ENCODE measurements at places on chromosomes 7 and 10. TPM values are rescaled to one million over a fixed set of nuclear protein-coding genes. Genes with fewer than 3 reads are reported as not detected.
A peak's percentile ranks its signal among the peaks of the same experiment; 100 is the strongest.

C7orf57 gene
- total RNA-seq = 0.21 TPM

HIBADH gene
- total RNA-seq = 12.8 TPM

SFTPA1 gene
- total RNA-seq = not detected

EBLN1 gene
- not detected for total RNA-seq

OR2A7 gene
- total RNA-seq = 4.8 TPM

SORBS1 gene
- total RNA-seq = 0.56 TPM

TMEM26 gene
- not detected for total RNA-seq

SMKR1 gene
- total RNA-seq = 1.7 TPM

CYP2W1 gene
- not detected for total RNA-seq

DNA sequence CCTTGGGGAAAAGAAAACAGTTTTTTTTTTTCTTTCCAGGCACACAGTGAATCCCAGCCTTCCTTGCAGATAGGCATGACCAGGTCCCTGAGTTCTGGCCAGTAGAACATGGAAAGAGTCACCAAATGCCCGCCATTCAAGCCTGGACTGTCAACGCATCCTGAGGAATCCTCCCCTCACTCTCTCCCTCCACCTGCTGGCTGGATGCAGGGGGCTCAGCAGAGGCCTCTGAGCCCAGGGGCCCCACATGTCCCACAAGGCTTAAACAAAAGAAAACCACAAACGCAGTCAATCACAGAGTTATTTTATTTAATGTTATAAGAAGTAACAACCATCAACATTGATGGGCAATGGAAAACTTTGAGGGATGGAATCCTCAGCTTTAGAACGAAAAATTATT is 93.1 kb downstream of the JCAD start:
- H3K27ac ChIP-seq = no peak overlapping the region
- no peak overlapping the region for H3K4me3 ChIP-seq
- DNase-seq = no peak
- H3K4me1 ChIP-seq = no peaks in the 10 kb centered on the region
- no peaks in the 10 kb centered on the region for H3K36me3 ChIP-seq

DNA sequence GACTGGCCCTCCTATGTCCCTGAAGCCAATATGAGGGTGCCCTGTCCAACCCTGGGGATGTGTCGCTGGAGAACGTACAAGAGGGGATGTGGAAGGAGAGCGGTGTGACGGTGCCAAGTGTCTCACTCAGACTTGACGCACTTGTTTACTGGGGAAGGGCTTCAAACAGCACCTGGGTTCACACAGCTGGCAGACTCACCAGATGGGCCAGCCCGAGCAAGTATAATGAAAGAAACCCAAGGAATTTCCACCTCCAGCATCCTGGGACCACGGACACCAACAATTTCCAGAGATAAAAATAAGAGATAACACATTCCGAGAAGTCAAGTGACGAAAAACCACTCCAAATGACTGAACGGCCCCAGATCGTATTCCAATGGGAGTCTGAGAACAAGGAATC is 5.3 kb downstream of the ATP5MF start:
- no peak overlapping the region for H3K4me3 ChIP-seq
- peaks cover 45% of the 10 kb centered on the region for H3K36me3 ChIP-seq
- peaks cover 28% of the 10 kb centered on the region for H3K4me1 ChIP-seq
- no peak for DNase-seq
- H3K27ac ChIP-seq = no peak overlapping the region

DNA sequence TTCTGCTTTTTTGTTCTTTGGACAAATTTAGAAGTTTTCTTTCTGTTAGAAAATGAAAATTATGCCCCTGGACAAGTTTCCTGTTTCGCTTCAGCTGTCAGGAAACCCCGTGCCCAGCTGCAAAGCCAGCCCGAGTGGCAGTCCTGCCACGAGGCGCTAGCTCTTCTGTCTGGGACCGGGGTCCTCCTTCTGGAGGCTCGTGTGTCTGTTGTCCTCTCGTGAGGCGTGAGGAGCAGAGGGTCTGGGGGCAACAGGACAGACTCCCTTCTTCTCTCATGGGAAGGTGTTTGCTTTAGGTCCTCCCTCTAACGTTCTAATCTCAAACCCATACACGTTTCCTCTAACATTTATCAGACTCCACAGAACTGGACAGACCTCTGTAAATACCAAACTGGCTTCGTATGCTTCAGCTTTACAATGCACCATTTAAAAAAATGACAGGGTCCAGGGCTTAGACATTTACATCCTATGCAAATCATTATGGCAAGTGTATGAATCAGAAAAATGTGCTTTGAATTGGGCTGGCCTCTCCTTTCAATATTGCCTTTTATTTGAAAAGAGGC is 184.5 kb upstream of the SHH start:
- peak overlapping the region; percentile 65 for H3K27ac ChIP-seq
- DNase-seq = no peak
- H3K27me3 ChIP-seq = peaks cover 41% of the 10 kb centered on the region
- peak overlapping the region; percentile 42 for H3K4me3 ChIP-seq
- H3K36me3 ChIP-seq = peaks cover 2% of the 10 kb centered on the region
- H3K4me1 ChIP-seq = peaks cover 64% of the 10 kb centered on the region

GRCh38 chr7:85664341-85664740 is 477.5 kb upstream of the SEMA3D start:
- DNase-seq = no peak
- no peaks in the 10 kb centered on the region for H3K36me3 ChIP-seq
- no peaks in the 10 kb centered on the region for H3K4me1 ChIP-seq
- H3K4me3 ChIP-seq = no peak overlapping the region

DNA sequence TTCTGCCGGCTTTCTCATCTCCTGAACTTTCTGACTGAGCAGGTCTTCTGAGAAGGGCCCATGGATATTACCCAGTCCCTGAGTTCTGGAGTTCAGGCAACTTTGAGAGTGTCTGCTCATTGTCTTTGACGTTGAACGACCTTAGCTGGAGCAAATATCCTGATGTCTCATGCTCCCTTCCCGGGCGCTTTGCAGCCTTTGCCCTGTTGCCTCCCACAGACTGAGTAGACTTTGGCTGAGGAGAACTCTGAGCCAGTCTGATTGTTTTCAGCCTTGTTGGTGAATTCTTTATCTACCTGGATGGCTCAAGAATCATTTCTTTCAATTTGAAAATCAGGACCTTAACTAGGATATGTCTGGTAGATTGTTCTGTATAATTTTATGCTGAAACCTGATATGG is 353.7 kb downstream of the GLRX3 start:
- no peaks in the 10 kb centered on the region for H3K4me1 ChIP-seq
- no peaks in the 10 kb centered on the region for H3K27me3 ChIP-seq
- no peak for DNase-seq
- no peak overlapping the region for H3K4me3 ChIP-seq

DNA sequence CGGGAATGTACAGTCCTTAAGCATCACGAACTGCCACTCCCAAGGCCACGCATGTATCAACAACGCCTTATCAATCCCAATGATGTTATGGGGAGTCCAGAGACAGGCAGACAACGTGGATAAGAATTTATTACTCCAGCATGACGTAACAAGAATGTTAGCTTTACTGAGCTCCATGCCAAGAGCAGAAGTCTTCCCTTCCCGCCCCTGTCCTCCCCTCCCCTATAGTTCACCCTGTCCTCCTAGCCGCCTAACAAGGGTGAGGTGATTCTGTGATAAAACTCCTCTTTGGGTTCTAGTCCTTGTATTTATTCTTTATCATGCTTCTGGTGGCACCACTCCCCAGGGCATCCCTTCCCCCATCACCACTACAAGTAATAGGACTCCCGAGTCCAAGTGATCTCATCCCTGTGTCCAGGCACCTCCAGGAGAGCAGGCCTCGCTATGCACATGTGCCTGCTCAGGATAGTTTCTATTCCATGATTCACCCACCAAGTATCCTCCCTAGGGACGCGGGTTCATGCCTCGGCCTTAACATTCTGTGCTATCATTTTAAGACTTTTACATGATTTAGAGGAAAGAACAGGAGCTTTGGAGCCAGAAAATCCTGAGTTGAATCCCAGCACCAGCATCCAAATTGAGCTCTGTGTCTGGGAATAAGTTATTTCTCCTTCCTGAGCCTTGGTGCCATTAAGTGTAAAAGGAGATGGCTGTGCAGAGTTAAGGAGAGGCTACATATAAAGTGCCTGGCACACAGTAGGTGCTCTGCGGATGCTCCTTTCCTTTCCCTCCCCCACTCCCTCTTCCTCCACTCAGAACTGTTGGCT is 15.4 kb downstream of the GSDME start:
- DNase-seq = no peak
- no peaks in the 10 kb centered on the region for H3K36me3 ChIP-seq
- H3K27me3 ChIP-seq = peaks cover 30% of the 10 kb centered on the region
- no peak overlapping the region for H3K4me3 ChIP-seq
- H3K27ac ChIP-seq = no peak overlapping the region

GRCh38 chr10:128300290-128300824 is 174.1 kb upstream of the MKI67 start:
- H3K4me1 ChIP-seq = no peaks in the 10 kb centered on the region
- no peak overlapping the region for H3K27ac ChIP-seq
- no peaks in the 10 kb centered on the region for H3K36me3 ChIP-seq
- no peak for DNase-seq
- no peaks in the 10 kb centered on the region for H3K27me3 ChIP-seq

- no peak for DNase-seq
- H3K36me3 ChIP-seq = no peaks in the 10 kb centered on the region
- H3K4me3 ChIP-seq = no peak overlapping the region
- H3K27ac ChIP-seq = no peak overlapping the region
- peaks cover 12% of the 10 kb centered on the region for H3K27me3 ChIP-seq
Measured at GRCh38 chr10:113241599-113242360, 291.7 kb downstream of the TCF7L2 start.

- H3K36me3 ChIP-seq = no peaks in the 10 kb centered on the region
- H3K27me3 ChIP-seq = no peaks in the 10 kb centered on the region
- H3K4me3 ChIP-seq = no peak overlapping the region
- no peak for DNase-seq
- H3K4me1 ChIP-seq = no peaks in the 10 kb centered on the region
Measured at GRCh38 chr10:49663596-49663995, 15.9 kb upstream of the C10orf53 start.

- H3K4me3 ChIP-seq = no peak overlapping the region
- DNase-seq = no peak
- no peaks in the 10 kb centered on the region for H3K27me3 ChIP-seq
- H3K36me3 ChIP-seq = no peaks in the 10 kb centered on the region
- no peaks in the 10 kb centered on the region for H3K4me1 ChIP-seq
Measured at GRCh38 chr7:136403591-136403990, 426.4 kb upstream of the MTPN start.

DNA sequence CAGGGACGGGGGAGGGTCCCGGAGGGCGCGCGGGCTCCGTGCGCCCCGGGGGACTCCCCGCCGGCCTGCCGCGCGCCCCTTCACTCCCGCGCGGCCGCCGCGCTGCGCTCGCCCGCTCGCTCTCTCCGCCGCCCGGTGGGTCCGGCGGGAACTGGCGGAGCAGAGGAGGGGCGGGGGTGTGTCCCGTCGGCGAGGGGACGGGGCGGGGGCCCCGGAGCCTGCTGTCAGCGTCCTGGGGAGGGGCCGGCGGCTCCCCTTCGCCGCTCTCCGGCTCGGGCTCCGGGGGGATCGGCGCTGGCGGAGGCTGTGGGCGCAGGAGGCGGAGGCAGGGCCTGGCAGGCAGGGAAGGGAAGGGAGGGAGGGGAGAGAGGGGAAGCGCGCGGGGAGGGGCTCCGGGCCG is at the start of gene SH3PXD2A:
Gene SH3PXD2A, minus strand, starts transcription at position 153 of the 400 bp plus-strand sequence. CDS start 310 bp downstream, outside the sequence.
- peaks cover 13% of the 10 kb centered on the region for H3K4me1 ChIP-seq
- H3K4me3 ChIP-seq = peak within 1 kb of the TSS; percentile 71
- no peaks in the 10 kb centered on the region for H3K36me3 ChIP-seq
- H3K27me3 ChIP-seq = peaks cover 71% of the 10 kb centered on the region

DNA sequence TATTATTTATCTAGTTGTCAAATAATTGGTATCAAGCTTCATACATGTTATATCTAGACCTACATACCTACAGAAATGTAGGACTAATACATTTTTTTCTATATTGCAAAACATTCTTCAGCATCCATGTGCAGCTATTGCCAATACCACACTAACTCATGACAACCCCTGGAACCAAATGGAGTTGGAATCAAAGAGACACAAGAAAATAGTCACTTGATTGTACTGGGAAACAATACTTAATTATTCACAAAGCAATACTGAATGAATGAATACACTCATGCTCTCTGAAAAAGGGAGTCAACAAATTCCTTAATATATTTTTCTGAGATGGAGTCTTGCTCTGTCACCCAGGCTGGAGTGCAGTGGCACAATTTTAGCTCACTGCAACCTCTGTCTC is 10.4 kb upstream of the CFAP43 start:
- H3K4me1 ChIP-seq = peaks cover 10% of the 10 kb centered on the region
- H3K36me3 ChIP-seq = peaks cover 1% of the 10 kb centered on the region
- peaks cover 20% of the 10 kb centered on the region for H3K27me3 ChIP-seq
- no peak overlapping the region for H3K4me3 ChIP-seq

GRCh38 chr7:95808396-95808795 is 36.0 kb downstream of the DYNC1I1 start:
- no peaks in the 10 kb centered on the region for H3K36me3 ChIP-seq
- no peak for DNase-seq
- no peak overlapping the region for H3K4me3 ChIP-seq
- no peak overlapping the region for H3K27ac ChIP-seq
- H3K4me1 ChIP-seq = no peaks in the 10 kb centered on the region
- peaks cover 7% of the 10 kb centered on the region for H3K27me3 ChIP-seq

GRCh38 chr10:78162853-78163252 is 129.2 kb downstream of the RPS24 start:
- no peaks in the 10 kb centered on the region for H3K36me3 ChIP-seq
- no peaks in the 10 kb centered on the region for H3K4me1 ChIP-seq
- no peaks in the 10 kb centered on the region for H3K27me3 ChIP-seq
- no peak overlapping the region for H3K27ac ChIP-seq
- H3K4me3 ChIP-seq = no peak overlapping the region

DNA sequence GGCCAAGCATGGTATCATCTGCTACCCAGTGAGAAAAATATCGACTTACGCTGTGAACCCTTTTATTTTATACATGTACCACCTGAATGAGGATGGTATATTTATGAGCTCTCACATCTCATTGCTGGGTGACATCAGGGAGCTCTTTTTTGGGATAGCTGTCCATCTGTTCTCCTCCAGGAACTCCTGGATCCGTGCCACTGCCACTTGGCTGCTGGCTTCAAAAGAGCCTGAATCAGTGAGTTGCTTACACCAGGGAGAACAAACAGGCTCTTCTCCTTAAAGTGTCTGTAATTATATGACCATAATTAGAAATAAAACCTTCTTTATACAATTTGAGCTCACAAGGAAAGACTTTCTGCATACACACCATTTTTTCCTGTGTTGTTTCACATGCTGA is 106.2 kb downstream of the KAT6B start:
- H3K36me3 ChIP-seq = no peaks in the 10 kb centered on the region
- no peak overlapping the region for H3K27ac ChIP-seq
- H3K4me1 ChIP-seq = peaks cover under 1% of the 10 kb centered on the region
- H3K27me3 ChIP-seq = no peaks in the 10 kb centered on the region

- H3K4me3 ChIP-seq = no peak overlapping the region
- peaks cover 23% of the 10 kb centered on the region for H3K4me1 ChIP-seq
- no peaks in the 10 kb centered on the region for H3K27me3 ChIP-seq
- peaks cover 4% of the 10 kb centered on the region for H3K36me3 ChIP-seq
- DNase-seq = no peak
Measured at GRCh38 chr7:1062296-1063294, 18.2 kb downstream of the GPR146 start.
